HFF-Myc (cell line): ENCODE measurements at places on chromosomes 11 and 22.

GRCh38 chr22:19989725-19990067, 26.9 kb downstream of the ARVCF start:
- DNase-seq = no peak

DNA sequence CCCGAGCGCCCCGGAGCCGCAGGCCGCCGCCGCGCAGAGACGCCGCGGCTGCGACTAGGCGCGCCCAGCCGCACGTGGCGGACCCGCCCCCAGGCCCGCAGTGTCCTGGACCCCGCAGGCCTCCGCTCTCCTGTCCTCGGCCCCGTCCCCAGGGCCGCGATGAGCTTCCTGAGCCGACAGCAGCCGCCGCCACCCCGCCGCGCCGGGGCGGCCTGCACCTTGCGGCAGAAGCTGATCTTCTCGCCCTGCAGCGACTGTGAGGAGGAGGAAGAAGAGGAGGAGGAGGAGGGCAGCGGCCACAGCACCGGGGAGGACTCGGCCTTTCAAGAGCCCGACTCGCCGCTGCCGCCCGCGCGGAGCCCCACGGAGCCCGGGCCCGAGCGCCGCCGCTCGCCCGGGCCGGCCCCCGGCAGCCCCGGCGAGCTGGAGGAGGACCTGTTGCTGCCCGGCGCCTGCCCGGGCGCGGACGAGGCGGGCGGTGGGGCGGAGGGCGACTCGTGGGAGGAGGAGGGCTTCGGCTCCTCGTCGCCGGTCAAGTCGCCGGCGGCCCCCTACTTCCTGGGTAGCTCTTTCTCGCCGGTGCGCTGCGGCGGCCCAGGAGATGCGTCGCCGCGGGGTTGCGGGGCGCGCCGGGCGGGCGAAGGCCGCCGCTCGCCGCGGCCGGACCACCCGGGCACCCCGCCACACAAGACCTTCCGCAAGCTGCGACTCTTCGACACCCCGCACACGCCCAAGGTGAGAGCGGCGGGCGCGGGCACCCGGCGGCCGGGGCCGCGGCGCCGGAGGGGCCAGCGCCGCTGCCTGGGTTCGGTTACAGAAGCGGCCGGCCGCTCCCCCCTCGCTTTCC, 528 bp downstream of the WEE1 start:
- DNase-seq = no peak

- DNase-seq = no peak
Observed at GRCh38 chr11:66710384-66710930, 18.6 kb downstream of the SPTBN2 start.

DNA sequence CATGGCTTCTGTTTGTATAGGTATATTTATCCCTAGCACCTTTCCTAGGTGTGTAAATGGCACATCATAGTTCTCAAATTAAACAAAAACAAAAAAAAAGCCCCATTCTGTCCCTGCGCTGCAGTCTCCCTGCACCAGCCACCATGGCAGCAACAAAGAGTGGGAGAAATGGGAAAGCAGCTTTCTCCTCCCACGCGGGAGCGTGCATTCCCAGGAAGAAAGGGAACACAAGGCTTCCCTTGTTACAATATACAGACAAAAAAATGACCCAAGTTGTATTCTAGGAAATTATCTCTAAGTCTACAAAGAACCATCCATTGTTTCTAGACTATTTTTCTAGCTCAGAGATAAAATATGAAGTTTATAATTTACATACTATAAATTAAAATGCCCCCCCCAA, 16.1 kb upstream of the TMPRSS5 start:
- no peak for DNase-seq

DNA sequence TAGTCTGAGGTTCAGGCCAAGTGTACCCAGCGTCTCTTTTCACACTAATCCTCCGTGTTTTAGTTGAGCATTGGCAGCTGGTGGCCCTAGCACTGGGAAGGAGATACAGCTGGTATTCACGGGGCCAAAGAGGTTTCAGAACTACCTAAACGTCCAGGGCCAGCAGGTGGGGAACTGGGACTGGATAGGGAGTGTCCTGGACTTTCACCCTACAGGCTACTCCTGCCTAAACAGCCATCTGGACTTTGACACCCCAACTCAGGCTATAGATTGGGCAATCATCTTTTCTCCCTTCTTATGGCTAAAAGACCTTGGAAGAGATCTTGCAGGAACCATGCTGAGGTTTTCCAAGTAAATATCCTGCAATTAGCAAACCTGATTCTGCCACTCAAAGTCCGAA, 2.8 kb downstream of the SPON1 start:
- DNase-seq = no peak

- no peak for DNase-seq
Observed at GRCh38 chr11:107928767-107929507, 689 bp downstream of the RAB39A start.

GRCh38 chr11:70112017-70112434, 33.9 kb downstream of the ANO1 start:
- no peak for DNase-seq

- DNase-seq = no peak
Observed at GRCh38 chr11:50098186-50098725, 65.6 kb downstream of the OR4C45 start.

DNA sequence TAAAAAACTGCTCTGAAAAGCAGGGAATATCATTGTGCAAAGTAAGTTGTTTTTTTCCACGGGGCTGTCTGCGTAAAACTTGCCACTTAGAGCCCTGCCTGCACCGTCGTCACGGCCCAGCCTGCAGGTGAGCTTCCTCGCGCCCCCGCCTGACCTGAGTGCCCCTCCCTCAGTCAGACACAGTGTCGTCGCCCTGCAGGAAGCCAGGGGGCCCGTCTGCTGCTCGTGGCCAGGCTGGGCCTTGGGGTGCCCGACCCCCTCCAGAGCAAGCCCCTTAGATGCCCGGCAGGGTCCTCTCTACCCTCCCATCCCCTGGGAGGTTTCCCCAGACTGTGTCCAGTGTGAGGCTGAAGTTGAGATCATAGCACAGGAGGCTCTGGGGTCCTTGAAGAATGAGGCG, 31.6 kb downstream of the SBF1 start:
- DNase-seq = no peak

- peak; percentile 69 for DNase-seq
Observed at GRCh38 chr11:3057069-3057963, at the start of gene CARS1. Gene CARS1, minus strand, starts transcription at chr11:3057423. Its CDS starts 56 bp downstream, at chr11:3057367.

- DNase-seq = no peak
Observed at GRCh38 chr22:19928207-19928606, 13.4 kb upstream of the COMT start.
